ENCODE measurements at places on chromosomes 12 and 14.

GRCh38 chr14:80278293-80279023 is 67.2 kb upstream of the DIO2 start:
- no peak for DNase-seq

DNA sequence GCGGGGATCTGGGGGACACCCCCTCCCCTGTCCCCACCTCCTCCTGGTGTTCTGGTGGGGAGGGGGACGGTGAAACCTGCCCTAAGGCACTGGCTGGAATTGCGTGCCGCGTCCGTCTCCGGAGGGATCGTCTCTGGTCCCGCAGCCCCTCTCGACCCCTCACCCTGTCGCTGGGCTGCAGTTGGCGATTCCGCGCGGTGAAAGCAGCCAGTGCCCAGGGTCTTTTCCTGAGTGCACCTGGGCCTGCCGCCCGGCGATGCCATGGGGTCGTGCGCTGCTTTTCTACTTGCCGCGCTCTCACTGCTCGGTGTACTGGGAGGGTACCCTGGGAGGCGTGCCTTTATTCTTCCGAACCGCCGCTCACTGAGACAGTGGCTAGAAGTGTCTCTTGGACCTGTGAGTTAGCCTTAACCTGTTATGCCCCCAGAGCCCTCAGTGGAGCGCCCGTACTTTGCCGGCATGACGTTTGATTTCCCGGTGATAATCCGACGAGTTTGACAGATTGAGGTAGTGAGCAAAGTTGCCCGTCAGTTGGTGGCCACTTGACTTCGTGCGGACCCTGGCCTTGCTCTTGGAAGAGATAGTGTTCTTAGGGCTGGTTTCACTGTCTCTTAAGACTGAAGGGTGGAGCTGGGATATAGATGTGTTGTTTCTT is 788 bp downstream of the SFSWAP start:
- DNase-seq, result peak; percentile 21

GRCh38 chr14:98571104-98571503 is 700.9 kb downstream of the BCL11B start:
- DNase-seq, result no peak

DNA sequence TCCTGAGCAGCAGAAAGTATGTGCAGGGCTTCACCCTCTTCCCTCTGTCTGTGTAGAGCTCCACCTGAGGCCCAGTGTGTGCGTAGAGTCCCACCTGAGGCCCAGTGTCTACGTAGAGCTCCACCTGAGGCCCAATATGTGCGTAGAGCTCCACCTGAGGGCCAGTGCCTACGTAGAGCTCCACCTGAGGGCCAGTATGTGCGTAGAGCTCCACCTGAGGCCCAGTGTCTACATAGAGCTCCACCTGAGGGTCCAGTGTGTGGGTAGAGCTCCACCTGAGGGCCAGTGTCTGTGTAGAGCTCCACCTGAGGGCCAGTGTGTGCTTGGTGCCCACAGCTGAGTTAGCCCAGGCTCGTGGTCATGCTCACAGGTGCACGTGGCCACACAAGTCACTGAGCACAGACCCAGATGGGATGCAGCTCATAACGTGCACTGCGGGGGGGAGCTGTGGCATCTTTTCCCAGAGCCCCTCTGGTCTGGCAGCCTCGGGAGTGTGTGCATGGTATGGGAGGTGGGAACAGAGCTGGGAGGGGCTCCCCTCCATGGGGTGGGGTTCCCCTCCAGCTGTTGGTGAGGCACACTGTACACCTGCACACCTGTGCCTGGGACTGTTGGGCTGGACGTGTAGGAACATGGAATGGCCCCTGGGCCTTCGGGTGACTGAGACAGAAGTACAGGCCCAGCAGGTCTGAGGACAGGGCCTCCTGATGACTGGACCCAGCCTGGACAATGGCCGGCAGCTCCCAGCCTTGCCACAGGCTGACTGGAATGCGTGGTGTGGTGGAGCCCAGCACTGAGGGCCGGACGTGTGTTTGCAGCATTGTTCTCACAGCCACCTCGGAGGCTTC is 20.1 kb downstream of the PACS2 start:
- DNase-seq, result no peak

- no peak for DNase-seq
Observed at GRCh38 chr12:116040402-116040801, 237.1 kb downstream of the MED13L start.

DNA sequence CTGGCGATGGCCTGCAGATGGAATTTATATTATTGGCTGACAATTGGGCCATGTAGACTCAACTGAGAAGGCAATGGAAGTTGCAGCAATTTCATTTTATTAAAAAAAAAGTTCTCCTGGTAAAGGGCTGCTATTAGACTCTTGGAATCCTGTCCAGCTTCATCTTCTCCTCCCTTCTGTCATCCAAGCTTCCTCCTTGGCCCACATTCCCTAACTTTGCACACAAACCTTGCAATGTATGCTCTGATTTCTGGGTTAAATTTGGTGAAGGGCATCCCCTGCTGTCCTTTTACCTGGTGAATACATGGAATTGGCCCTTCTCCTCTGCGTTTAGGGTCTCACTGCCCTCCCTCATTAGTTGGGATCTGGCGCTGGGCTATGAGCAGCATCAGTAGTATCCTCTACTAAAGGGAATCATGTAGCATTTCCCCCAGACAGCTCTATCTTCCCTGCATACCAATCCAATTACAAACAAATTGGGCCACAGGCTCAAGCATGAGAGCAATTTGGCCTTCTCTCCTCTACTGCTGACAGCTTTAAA is 336.9 kb downstream of the BMP4 start:
- DNase-seq, result no peak

GRCh38 chr12:50442178-50442908 is 41.7 kb downstream of the LARP4 start:
- no peak for DNase-seq

DNA sequence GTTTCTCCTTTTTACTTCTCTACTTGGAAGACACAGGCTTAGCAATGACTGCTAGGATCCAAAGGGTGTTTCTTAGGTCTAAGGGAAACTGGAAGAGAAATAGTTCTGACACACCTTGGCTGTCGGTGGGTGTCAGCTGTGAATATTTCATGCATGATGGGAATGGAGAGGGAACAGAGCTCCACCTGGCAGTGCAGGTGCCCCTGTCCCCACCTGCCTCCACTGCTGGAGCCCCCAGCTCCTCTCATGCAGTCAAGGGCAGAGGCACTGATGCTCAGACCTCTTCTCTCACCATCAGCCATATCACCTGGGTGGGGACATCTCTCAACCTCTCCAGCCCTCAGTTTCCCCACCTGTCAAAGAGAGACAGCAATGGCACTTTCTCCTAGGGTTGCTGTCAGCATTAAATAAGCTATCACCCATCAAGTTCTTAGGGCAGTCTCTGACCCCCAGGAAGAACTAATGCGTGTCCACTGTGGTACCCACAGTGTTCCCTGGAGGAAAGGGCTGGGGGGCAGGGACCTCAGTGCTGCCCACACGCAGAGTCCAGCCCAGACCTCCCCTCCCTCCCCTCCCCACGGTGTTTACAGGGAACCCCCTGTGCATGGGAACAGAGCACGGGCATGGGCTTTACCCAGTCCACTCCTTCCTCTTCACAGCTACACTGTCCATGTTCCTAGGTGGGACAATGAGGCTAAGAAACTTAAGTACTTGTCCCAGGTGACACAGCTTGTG is 69.1 kb downstream of the C14orf132 start:
- no peak for DNase-seq

DNA sequence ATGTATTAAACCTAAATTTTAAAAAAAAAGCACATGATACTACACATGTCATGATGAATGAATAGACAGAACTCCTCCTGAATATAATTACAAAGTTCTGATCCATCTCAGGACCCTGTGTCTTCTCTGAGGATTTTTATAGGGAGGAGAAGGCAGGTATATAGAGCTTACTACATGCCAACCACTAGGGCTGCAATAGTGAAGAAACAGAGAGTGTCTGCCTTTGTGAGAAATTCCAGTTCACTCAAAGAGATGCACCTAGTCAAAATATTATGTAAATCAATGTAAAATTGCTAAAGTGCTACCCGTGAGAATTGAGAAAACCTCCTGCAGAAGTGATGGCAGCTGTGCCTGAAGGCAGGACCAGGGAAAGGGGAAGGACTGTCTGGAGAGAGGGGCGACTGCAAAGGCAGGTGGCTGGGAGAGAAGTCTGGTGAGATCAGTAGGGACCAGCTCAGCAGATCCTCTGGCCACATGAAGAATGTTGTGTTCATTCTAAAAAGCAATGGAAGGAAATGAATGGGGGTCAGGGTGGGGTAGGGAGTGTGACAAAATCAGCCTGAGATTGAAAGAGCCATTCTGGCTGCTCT is 15.1 kb downstream of the ABHD4 start:
- DNase-seq, result no peak

- no peak for DNase-seq
Observed at GRCh38 chr14:68492381-68493151, 300.3 kb downstream of the ZFP36L1 start.
